ENCODE measurements at places on chromosomes 2 and 18.

- DNase-seq, result no peak
Measured at GRCh38 chr2:20327370-20327769, 23.3 kb downstream of the PUM2 start.

DNA sequence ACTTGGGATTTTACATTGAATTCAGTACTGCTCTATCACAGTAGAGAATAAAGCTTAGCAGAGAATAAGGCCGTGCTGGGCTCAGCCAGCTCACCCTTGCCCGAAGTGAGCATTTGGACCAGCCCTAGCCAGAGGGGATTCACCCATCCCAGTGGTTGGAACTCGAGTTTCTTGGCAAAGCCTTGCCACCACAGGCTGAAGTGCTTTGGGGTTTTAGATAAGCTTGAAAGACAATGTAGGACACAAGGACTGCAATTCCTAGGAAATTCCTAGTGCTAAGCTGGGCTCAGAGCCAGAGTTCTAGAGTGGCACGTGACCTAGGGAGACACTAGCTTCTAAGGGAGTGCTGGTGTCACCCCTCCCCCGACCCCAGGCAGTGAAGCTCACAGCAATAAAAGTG lies 28.0 kb downstream of the SERPINB11 start:
- DNase-seq, result no peak

GRCh38 chr2:216665242-216665641 lies 30.1 kb downstream of the IGFBP5 start:
- DNase-seq, result no peak

DNA sequence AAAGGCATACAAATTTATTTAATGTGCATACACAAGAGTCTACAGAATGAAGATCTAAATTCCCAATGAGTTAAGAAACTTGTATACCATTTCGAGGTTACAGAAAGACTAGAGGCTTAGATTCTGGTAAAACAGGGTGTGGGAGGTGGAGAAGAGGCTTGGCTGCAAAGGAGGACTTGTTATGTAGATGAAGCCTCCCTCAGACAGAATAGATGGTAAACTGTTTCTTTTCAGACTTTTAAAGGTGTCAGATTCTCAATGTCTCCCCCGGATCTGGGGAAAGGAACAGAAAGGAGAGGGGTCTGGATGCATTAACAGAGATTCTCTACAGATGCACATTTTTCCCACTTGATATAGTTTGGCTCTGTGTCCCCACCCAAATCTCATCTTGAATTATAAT lies 126.0 kb downstream of the ST6GAL2 start:
- no peak for DNase-seq

DNA sequence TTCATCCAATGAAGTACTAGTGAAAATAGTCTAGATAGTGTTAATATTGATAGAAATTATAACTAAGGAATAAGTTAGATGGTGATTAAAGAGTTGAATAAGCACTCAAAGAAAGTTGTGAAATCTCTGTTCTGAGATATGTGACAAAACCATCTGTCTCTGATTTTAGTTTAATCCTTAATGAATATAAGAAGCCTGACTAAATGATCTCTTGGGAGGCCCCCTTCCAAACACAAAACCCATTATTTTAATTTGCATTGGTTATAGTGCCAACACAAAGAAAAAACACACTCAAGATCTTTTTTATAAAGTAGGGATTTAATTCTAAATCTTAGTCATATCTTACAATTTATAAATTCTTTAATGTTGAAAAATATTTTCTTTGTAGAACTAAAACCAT lies 34.0 kb downstream of the SCN2A start:
- no peak for DNase-seq

- DNase-seq, result no peak
Measured at GRCh38 chr2:134668821-134669220, 50.0 kb downstream of the TMEM163 start.

GRCh38 chr2:199336546-199336945 lies 121.2 kb downstream of the SATB2 start:
- DNase-seq, result no peak

DNA sequence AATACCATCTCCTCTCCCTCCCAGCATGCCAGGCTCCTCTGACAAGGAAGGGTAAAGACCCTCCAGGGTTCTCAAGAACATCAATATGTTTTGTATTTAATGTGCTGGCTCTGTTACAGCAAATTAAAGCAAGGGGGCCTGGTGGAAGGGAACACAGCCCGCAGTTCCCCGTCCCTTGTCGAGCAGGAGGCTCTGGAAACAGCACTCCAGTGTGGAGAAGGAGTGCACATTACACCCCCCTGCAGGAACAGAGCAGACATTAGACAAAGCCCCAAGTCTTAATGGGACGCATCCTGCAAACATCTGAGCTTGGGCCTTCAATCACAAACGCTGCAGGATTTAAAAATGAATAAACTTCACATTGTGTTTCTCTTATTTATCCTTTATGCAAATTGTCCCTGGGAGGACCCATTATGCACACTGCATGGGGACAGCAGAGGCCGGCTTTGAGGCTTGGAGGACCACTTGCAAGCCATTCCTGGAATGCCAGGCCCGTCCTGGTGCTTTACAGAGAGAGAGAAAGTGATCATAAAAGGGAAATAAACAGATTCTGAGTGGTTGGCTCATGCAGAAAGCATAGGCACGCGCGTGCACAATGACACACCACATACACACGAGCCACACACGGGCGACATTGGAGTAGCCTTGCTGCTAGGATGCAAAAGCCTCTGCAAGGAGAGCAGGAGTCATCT lies 328.7 kb downstream of the SMAD2 start:
- DNase-seq, result no peak

DNA sequence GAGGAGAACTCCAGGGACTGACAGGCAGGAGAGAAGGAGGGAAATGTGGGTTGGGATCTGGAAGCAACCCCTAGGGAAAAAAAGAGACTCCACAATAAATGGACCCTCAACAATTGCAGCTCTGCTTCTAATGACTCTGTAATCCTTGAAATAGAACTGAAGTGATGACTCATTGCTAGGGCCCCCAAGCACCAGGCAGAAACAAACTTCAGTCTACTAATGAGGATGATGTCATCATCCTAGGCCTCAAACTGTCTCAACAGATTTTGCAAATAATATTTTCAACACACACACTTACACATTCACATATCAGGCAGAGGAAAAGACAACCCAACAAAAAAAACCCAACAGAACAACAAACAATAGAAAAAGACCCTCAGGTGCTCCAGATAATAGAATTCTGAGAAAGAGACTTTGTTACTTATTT lies 143.3 kb downstream of the HDAC4 start:
- peak; percentile 83 for DNase-seq

- DNase-seq, result peak; percentile 98
Measured at GRCh38 chr2:38997781-38998180, 108.1 kb downstream of the ARHGEF33 start.

DNA sequence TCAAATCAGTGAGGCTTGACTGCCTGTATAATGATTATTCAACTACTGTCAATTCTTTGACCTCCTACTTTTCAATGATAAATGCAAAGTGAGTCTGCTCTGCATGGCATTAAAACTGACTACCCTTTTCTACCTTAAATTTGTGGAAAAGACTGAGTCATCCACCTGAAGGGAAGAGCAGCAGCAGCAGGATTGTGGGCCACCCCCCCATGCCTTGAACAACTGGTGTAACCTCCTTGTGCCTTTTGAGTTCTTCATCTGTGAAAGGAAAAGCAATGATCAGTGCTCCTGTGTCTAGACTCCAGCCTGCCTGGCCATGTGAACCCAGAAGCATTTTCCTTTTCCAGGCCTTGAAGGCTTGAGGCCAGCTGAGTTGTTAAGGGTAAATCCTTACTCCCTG lies 102.9 kb downstream of the OSR1 start:
- no peak for DNase-seq

DNA sequence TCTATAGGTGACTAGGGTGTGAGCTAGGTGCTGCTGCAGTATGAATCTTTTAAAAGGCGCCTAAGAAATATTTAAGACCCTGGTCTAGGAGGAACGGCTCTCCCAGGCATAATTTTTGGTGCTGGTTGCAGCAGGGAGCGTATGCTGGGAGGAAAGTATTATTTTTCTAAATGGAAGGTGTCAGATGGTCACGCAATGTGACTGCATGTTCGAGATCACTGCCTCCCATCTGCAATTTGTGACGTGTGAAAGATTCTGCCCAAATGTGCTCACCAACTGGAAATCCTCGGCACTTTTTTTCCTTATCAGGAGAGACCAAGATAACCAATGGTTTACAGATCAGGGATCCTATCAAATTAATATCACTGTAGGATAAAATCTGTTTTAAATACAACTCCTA lies 95.6 kb upstream of the KLHL14 start:
- DNase-seq, result no peak

DNA sequence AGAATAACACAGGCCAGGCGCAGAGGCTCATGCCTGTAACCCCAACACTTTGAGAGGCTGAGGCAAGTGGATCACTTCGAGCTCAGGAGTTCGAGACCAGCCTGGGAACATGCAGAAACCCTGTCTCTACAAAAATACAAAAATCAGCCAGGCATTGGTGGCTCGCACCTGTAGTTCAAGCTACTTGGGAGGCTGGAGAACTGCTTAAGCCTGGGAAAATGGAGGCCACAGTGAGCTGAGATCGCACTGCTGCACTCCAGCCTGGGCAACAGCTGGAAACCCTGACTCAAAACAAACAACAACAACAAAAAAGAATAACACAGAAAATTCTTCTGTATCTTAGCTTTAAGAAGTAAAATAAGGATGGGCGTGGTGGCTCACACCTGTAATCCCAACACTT lies 440.3 kb downstream of the LRATD1 start:
- DNase-seq, result no peak

DNA sequence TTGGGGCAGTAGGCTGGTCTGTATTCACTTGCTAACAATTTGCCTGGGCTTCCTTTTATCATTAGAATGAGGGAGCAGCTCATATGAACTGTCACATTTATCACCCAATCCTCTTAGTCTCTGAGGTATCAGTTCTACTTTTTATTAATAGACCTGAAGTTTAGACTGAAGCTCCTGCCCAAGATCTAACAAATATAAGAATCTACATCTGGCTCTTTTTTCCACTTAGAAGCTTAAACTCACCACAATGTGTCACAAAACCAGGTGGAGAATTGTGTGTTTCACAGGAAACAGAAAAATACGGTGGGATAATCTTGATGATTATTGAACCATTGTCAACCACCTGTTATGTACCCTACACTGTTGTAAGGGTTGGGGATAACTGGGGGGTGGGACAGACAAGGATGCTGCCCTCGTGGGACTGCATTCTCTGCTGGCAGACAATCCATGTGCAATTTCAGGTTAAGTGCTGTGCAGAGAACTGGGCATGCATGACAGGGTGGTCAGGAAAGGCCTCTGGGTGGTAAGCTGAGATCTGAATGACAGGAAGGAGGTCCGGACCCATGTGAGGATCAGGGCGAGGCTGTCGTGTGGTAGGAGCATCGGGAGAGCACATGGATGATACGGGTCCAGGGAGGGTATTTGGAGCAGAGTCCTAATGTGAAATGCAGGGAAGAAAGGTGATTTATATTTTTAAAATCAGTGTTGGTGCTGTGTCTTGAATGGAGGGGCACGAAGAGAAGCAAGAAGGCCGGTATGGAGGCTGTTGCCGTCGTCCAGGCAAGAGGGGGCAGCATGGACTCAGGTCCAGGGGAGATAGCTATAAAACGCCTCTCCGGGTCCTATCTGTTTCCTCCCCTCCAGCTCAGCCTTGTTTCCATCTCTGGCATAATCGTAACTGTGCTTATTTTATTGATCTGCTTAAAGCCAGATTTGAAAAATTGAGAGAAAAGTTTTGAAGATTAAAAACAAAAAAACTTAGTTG lies 17.6 kb downstream of the MYL12B start:
- DNase-seq, result no peak

GRCh38 chr2:172103471-172104272 lies 972 bp upstream of the DLX2 start:
- peak; percentile 73 for DNase-seq

DNA sequence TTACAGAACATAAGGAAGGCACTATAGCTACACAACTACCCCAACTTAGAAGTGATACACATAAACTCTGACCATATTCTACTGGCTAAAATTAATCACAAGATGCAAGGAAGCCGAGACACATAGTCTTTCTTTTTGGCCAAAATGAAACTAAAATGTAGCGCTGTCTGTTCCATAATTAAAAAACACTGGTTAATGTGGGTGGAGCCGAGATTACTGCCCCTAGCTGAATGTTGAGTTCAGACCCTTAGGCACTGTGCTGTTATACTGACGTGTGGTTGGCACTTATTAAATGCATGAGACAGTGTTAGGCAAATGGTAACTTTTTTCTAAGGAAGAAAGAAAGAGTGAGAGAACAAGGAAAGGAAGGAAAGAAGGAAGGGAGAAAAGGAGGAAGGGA lies 254.6 kb upstream of the RND3 start:
- DNase-seq, result no peak

- no peak for DNase-seq
Measured at GRCh38 chr2:119592436-119592835, 48.2 kb downstream of the CFAP221 start.

DNA sequence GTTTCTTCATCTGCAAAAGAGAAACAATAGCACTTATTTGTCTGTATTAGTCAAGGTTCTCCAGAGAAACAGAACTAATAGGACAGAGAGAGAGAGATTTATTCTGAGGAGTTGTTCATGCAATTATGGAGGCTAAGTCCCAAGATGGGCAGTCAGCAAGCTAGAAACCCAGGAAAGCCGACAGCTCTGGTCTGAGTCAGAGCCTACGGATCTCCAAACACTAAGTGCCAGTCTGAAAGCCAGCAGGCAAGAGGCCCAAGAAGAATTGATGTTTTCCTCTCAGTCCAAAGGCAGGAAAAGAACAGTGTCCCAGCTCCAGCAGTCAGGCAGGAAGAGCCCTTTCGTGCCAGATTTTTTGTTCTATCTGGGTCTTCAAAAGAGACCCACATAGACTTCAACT lies 36.5 kb upstream of the SLC66A3 start:
- no peak for DNase-seq

- DNase-seq, result no peak
Measured at GRCh38 chr2:186757009-186757408, 63.1 kb downstream of the FAM171B start.

DNA sequence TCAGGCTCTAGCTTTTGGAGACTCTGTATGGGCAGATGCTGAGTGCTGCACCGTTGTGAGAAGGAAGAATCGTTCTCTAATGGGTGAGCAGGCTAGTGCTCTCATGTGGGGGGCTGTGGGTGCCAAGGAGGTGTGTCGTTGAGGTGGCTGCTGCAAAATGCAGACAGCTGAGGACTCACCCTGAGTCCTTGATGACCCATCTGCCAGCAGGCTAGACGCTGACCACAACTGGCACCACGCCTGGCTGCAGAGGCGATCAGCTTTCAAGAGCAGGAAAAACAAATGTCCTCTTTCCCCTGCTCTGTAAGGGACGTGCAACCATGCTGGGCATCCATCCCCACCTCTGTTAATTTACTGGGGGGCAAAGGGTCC lies 48.2 kb downstream of the HAUS1 start:
- DNase-seq, result peak; percentile 58

DNA sequence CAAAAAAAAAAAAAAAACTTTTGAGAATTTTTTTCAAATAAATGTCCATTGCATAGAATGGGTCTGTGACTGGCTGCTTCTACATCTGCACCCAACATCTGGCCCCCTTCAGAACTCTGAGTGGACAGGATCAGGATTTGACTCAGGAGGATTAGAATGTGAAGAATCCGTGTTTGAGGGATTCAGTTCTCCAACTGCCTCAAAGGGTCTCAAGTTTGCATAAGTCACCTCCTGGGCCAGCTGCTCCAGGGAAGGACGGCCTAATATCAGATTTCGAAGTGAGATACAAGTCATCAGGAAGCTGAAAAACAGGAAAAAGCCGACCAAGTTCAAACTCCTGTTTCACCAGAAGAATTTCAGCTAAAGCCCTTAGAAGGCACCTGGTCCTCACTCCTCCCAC lies 10.9 kb downstream of the MAT2A start:
- DNase-seq, result peak; percentile 42

Data from stromal cell of bone marrow (primary cell).